Activated CD4-positive, alpha-beta T cell treated with anti-CD3 and anti-CD28 coated beads for 48 hours (primary cell): ENCODE measurements at places on chromosomes 11 and 22.

GRCh38 chr11:118223992-118224391 lies 819 bp downstream of the JAML start:
- DNase-seq: peak; percentile 42

GRCh38 chr11:78684377-78684776 lies 109.7 kb upstream of the NARS2 start:
- DNase-seq: no peak

DNA sequence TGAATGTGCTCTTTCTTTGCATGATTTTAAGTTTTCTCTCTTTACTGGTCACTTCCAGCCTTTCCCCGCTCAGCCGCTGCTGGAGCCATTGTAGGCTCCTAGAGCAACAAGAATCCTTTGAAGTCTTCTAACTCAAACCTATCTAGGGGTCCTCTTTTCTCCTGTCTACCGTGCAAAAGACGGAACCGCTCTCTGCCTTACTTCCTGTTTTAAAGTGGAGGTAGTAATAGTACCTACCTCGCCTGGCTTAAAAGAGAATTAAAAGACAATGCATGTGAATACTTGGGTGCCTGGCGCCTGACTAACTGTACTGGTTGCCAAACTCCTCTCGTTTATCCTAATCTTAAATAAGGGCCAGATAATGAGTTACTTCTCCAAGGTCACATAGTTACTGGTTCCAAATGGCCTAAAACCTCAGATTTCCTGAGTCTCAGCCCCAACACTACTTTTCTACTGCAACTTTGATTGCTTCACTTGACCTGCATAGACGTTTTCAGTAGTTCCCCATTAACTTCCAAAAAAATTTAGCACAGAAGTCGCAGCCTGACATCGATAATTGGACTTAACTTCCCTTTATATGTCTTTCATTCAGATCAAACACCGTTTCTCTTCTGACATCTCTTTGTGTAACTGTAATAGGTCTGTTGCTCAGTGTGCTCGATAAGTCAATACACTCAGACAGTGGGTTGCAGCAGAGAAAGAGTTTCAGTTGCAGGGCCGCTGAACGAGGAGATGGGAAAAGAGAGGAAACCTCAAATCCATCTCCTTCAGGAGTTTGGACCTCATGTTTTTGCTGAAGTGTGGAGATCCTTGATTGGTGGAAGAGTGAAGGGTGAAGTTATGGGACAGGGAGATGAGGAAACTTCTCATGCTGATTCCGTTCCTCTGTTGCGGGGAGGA lies 891 bp downstream of the SAMM50 start:
- peak; percentile 6 for DNase-seq

- no peak for DNase-seq
These were observed 13.4 kb downstream of the SHANK2 start for GRCh38 chr11:71238941-71239340.

- DNase-seq: no peak
These were observed 75.4 kb downstream of the MYEOV start for GRCh38 chr11:69369210-69369825.

DNA sequence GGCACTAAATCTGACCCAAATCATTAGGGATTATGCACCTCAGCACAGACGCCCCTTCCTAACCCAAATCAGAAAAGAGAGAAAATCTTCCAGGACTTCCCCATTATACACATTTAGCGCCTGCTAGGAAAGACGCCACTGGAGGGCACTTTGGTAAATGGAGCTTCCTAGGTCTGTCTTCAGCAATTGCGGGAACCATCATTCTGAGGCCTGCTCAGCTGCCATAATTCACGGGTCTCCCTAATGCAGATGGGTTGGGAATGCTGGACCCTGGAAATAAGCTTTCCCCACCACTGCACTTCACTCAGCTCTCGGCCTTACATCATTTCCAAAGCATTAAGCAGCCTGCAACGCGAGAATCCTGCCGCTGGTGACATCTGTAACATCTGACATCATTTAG lies 86.2 kb upstream of the OPCML start:
- no peak for DNase-seq

- no peak for DNase-seq
These were observed 672.1 kb downstream of the TBC1D22A start for GRCh38 chr22:47434336-47435203.
